ENCODE measurements at places on chromosomes 13 and 19.

GRCh38 chr13:33464345-33464744, 178.8 kb upstream of the STARD13 start:
- no peak for DNase-seq

DNA sequence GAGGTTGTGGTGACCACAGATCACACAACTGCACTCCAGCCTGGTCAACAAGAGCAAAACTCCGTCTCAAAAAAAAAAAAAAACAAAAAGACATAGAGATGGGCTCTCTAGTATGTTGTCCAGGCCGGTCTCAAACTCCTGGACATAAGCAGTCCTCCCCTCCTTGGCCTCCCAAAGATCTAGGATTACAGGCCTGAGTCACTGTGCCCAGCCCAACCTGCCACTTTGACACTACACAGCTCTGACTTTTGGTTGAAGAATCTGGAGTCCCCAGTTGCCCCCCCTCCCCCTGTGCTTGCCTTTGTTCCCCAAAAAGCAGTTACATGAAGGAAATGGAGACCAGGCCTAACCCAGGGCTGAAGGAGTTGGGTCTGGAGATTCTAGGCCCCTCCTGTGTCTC, 12.9 kb downstream of the CARM1 start:
- DNase-seq = no peak

DNA sequence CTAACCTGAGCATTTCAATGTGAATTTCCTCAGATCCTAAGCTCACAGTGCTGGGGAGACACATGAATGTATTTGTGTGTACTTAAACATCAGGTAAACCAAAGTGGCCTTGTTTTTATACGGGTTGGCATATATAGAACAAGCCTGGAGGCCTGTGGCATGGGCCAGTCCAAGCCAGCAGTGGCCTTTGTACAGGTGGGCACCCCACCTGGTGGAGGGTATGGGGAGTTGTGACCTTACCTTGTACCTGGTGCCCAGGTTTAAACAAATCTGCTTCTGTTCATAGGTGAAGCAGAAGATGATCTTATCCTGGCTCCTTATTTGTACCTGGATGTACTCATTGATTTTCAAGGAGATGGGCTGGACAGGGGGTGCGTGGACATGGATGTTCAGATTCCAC, 71.0 kb downstream of the ERICH6B start:
- DNase-seq = no peak

DNA sequence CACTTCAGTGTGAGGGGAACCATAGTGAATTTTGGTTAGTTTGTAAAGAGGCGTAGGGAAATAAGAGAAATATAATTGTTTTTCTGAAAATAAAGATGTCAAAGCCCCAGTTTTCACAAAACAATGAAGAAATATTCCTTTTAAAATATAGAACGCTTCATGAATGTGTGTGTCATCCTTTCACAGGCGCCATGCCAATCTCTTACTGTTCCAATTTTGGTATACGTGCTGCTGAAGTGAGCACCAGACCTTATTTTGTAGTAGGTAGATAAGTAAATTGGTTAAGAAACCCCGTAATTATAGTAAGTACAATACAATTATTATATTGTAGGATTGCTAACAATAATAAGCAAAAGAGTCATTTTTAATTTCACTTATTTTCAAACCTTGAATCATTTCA, 43.3 kb downstream of the NAA16 start:
- no peak for DNase-seq

GRCh38 chr19:54096617-54097106, 3.9 kb downstream of the OSCAR start:
- DNase-seq = no peak

- no peak for DNase-seq
Measured at GRCh38 chr13:100600915-100601314, 12.3 kb upstream of the GGACT start.

- no peak for DNase-seq
Measured at GRCh38 chr13:110643324-110643723, 28.0 kb downstream of the NAXD start.

DNA sequence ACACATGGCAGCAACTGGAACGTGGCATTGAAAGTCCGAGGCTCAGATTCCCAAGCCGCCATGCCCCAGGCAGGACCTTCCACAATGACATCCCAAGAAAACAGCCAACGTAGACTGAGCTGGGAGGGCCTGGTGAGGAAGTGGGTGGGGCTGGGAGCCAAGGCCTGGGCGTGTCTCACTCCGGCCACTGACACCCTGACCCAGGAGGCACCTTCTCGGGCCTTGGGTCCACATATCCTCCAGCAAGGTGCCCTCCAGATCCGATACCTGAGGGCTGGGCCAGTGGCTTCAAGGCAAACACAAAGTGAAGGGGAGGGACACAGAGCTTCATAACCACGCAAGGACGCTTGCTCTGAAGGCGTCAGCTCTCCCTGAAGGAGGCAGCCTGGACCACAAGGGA, 43.0 kb downstream of the RAB20 start:
- no peak for DNase-seq

GRCh38 chr13:49436890-49437289, 7.0 kb downstream of the CAB39L start:
- no peak for DNase-seq

- no peak for DNase-seq
Measured at GRCh38 chr13:113763961-113764792, 5.2 kb downstream of the TMEM255B start.

- DNase-seq = peak; percentile 72
Measured at GRCh38 chr13:42110410-42111155, 62.1 kb downstream of the DGKH start.

All from astrocyte of the cerebellum (primary cell).